ENCODE measurements at places on chromosomes 12 and 14. TPM values are rescaled to one million over a fixed set of nuclear protein-coding genes. Genes with fewer than 3 reads are reported as not detected.

NANOG gene
- total RNA-seq: not detected

HOXC4 gene
- 1.5 TPM for total RNA-seq

FOXM1 gene
- total RNA-seq: 73.9 TPM

DNA sequence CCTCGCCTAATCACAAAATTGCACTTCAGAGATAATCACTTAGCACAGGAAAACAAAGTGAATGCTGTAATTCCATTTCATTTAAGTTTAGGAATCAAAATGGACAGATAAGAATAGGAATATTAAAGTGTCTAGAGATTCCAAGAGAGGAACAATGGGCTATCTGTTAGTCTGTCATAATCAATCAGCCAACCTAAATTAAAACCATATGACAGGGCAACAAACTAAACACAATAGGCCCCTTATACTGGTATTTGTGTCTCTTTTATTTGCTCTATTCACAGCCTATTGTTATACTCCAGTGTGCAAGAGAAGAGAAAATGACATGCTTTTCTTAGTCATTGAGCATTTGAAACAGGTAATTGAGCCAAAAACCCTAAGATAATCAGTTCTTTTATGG lies 259.4 kb downstream of the PRKD1 start:
- no peak for DNase-seq

GRCh38 chr14:30553311-30553989 lies 5.5 kb upstream of the G2E3 start:
- no peak for DNase-seq

DNA sequence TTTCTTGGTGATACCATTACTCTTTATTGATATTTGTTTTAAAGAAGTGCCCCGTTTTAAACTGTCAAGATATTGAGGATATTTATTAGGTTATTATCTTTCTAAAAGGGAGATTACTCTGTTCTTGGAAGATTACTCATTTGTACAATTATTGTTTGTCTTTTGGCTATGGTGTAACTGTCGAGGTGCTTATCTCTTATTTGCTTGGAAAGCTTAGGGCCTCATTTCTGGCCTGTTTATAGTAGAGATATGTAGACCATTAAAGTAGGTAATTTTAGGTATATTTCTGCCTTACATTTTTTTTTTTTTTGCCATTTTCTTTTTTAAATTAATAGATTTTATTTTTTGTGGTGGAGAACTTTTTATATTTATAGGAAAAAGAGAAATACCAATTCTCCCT lies 74.2 kb downstream of the KTN1 start:
- DNase-seq: no peak

- DNase-seq: peak; percentile 32
Observed at GRCh38 chr14:105076296-105076804, 11.1 kb upstream of the GPR132 start.

GRCh38 chr12:101038289-101038871 lies 171.7 kb downstream of the SLC5A8 start:
- DNase-seq: no peak
